ENCODE measurements at places on chromosomes 1 and 21.

DNA sequence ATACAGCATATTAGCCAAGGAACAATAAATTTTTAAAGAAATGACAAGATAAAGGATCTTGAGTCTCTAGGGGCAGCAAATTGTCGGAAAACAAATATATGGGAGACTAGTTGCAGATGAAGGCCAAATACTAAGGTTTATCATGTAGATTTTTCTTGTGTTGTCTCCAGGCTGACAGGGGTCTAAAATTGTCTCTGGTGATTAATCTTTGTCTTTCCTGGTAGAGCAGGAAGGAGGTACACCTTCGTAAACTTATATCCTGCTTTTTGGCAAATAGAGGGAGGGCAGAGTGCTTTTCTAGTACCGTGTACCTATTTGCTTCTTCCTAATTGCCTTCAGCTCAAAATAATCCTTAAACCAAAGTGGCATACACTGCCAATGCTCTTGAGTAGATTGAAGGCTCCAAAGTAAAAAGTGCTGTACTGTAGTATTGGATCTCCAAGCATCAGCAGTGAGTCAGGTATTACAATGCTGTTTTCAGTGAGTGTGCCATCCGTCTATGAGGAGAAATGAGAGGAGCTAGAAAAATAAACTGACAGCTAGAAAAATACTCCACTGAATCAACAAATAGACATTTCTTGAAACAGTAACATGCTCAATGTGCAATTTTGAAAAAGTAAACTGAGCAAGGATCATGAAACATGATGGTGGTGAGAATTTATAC is 1.8 kb upstream of the LEPR start:
- no peak for DNase-seq

DNA sequence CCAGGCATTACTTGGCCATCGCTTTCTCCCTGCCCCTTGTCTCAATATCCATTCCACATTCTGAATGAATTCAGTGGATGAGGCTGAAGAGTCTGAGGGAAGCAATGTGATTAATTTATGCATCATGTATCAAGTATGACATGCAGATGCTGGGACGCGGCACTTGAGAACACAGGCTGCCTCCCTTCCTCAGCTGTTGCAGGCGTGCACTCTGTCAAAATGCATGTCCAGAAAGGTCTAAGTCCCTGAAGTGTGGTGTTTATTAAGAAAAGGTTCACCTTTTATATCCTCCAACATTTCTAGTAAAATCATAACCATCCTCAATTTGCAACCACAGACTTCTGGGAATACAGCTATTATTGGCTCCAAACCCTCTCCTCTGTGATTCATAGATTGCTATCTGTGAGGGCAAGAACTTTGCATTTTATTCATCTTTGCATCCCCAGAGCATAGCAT is 22.6 kb upstream of the RAB3GAP2 start:
- no peak for DNase-seq

DNA sequence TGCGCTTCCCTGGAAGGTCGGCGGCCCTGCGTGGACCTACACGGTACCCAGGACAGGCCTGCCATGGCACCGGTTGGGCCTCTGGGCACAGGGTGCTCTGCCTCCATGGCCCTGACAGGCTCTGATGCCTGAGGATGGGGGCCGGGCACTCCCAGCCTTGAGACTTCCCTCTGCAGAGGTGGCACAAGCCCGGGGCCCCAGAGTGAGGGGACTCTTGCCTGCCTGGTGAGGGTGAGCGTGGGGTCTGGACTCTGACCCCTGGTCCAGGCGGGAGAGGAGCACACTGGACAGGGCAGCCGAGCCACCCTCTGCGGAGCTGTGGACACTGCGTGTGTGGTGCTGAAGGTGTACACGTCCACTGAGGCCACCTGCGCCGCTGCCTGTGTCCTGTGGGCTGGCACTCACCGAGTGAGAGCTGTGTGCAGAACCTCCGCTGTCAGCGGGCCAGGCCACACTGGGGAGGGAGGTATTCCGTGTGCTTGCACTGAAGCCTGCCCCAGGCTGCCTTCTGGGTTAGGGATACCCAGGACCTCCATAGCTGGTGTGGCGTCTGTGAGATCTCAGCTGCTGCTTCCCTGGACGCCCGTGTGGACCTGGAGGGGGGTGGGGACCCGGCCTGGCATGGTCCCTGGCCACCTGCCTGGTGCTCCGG is 10.4 kb downstream of the SKI start:
- DNase-seq: no peak

DNA sequence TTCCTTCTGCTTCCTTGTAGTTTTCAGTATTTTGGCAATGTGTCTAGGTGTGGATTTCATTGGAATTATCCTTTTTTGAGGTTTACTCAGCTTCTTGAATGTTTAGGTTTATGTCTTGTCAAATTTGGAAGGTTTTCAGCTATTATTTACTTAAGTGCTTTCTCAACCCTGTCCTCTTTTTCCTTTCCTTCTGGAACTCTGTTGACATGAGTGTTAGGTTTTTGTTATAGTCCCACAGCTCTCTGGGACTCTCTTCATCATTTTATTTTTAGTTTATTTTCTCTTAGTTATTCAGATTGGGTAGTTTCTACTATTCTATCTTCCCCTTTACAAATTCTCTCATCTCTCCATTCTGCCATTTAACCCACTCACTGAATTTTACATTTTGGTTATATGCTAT is 63.1 kb upstream of the GPR88 start:
- DNase-seq: no peak

Measured in uterus (tissue), 4 donors.